ENCODE measurements at places on chromosomes 5 and 9. TPM values are rescaled to one million over a fixed set of nuclear protein-coding genes. Genes with fewer than 3 reads are reported as not detected.

Gene MCIDAS
- 2.9 TPM for total RNA-seq

Gene FOXI1
- total RNA-seq: 0.44 TPM

Gene PCDHB15
- 0.15 TPM for total RNA-seq

Gene SYNPO
- total RNA-seq: 82.8 TPM

GRCh38 chr5:62115014-62115413 is 191.0 kb upstream of the KIF2A start:
- no peak for DNase-seq

Gene MARVELD2
- 17.3 TPM for total RNA-seq

Gene ASS1
- total RNA-seq: 26.2 TPM

GRCh38 chr5:124599028-124599973 is 147.1 kb downstream of the ZNF608 start:
- DNase-seq: peak; percentile 43

GRCh38 chr5:27472871-27473270 is 434.5 kb upstream of the CDH9 start:
- no peak for DNase-seq

Gene ACER2
- total RNA-seq: 1.3 TPM

Gene MARCHF11
- total RNA-seq: not detected

GRCh38 chr5:118687661-118688621 is 300.4 kb downstream of the DTWD2 start:
- DNase-seq: no peak

DNA sequence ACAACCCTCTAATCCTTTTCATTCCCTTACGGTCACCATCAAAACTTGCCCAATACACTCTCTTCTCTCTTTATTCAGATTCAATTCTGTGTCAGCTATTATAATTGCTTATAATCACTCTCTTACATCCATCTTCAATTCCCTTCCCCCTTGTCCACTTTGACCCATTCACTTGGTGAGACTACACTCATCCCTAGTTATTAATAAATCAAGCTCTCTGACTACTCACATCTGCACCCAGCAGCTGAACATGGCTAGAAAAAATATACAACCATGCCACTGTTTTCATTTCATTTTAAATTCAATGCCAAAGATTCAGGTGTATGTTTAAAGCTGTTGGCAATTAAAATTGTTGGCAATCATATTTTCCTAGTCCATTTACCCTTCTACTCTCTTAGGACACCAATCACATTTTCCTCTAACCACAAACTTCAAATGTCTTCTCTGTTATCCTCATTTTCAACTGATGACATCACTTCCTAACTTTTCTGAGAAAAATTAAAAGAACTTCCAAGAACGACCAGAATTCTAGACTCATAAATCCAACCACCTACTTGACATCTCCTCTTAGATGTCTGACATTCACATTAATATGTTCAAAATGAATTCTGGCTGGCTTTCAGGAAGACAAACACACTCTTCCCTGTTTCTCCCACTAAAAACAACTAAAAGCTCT is 5.5 kb downstream of the C5orf15 start:
- DNase-seq: no peak
